NCI-H2081 (cell line): ENCODE measurements at places on chromosomes 3 and 15.

GRCh38 chr3:20073683-20074082 lies 33.4 kb downstream of the KAT2B start:
- no peak for DNase-seq

GRCh38 chr3:155492841-155493240 lies 199.4 kb upstream of the STRIT1 start:
- no peak for DNase-seq

DNA sequence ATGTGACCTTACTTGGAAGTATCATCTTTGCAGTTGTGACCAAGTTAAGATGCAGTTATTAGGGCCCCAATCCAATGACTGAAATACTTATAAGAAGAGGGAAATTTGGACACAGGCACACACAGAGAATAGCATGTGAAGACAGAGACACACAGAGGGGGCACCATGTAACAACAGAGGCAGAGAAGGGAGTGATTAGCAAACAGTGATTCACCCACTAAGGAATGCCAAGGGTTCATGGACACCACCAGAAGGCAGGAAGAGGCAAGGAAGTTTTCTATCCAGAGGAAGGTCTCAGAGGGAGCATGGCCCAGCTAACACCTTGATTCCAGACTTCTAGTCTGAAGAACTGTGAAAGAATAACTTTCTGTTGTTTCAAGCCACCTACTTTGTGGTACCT lies 25.0 kb downstream of the SIDT1 start:
- no peak for DNase-seq

DNA sequence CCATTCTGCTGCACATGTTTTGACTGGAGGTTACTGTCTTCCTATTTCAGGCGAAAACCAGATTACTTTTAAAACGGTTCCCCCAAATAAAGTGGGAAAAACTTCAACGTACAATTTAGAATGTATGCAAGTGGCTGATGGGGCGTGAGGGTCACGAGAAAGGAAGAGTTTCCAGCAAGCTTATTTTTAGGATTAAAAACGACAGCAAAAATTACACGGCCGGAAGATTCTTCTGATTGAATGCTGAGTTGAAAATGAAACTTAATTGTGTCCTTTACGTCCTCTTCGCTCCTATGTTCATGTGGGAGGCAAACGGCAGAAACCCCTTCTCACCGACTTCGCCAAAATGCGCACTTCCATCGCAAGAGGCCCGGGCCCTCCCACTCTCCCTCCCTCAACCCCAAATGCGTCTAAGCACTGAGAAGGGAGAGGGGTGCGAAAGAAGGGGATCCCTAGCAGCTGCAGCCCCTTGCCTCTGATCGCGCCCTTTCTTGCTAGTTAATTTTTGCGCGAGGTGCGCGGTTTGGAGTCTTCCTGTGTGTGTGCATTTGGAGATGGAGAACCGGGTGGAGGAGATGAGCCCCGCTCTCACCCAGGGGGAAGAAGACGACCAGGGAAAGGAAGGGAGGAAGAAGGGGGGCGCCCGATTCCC lies 656 bp downstream of the CD47 start:
- DNase-seq = no peak

GRCh38 chr15:38252481-38253350 lies at the start of gene SPRED1:
Gene SPRED1, plus strand, starts transcription at chr15:38252836. Its CDS starts 350 bp downstream, at chr15:38253186.
- peak; percentile 42 for DNase-seq

DNA sequence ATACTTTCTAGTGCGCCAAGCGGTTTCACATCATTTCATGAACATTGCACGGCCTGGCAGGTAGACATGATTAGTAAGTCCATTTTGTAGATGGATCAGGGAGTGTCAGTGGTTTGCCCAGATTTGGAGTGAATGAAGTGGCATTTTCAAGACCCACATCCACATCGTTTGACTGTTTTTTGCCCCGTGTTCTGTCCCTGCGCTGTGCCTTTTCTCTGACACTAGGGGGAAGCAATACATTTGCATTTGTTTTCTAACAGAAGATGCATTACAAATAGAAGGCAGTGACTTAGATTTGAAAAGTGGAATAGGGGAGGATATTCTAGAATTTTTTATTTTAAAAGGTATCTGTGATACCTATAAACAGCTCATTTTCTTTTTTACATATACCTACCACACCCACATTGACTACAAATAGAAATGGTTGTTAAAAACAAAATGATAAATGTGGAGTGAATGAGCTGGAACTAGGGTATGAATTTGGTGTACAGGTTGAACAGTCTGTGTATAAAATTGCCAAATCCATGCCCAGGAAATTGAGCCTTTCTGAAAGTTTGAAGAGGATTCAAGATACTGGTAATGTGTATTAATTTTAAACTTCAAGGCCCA lies 98.0 kb downstream of the USP13 start:
- DNase-seq = peak; percentile 58

DNA sequence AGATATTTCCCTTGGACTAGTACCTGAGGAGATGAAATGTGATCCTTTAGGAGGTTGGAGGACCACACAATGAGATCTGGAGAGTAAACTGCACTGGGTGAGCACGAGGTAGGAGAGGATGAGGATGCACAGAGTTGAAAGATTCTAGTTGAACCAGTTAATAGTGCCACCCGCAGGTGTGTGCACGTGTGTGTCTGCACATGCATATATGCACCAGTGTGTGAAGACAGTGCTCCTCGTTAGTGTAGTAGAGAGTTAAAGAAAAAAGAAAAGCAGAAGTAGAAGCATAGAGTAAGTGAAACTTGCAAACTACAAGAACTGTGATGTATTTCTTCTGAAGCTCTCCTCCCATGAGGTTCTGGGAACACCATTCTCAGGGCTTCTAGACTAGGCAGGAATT lies 8.4 kb downstream of the MED12L start:
- no peak for DNase-seq

GRCh38 chr3:127962937-127963336 lies 47.9 kb downstream of the KBTBD12 start:
- no peak for DNase-seq

DNA sequence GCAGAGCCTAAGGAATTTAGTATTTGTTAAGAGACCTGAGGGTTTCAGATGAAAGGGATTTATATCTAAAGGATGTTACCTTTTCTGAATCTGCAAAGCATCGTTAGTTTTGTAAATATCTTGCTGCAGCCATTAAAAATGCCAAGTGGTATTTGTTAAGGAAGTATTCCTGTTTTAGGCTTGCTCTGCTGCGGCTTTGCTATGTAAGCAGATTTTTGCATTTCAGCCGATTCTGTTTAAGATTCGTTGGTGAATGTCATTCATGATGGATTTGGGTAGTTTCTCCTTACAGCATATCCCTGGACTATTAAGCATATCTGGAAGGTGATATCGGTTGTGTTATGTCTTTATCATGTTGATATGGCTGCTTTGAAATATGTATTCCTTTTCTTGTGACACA lies 1.0 kb downstream of the USP8 start:
- DNase-seq = no peak

- no peak for DNase-seq
These were observed 162.7 kb upstream of the CRBN start for GRCh38 chr3:3342141-3342540.

DNA sequence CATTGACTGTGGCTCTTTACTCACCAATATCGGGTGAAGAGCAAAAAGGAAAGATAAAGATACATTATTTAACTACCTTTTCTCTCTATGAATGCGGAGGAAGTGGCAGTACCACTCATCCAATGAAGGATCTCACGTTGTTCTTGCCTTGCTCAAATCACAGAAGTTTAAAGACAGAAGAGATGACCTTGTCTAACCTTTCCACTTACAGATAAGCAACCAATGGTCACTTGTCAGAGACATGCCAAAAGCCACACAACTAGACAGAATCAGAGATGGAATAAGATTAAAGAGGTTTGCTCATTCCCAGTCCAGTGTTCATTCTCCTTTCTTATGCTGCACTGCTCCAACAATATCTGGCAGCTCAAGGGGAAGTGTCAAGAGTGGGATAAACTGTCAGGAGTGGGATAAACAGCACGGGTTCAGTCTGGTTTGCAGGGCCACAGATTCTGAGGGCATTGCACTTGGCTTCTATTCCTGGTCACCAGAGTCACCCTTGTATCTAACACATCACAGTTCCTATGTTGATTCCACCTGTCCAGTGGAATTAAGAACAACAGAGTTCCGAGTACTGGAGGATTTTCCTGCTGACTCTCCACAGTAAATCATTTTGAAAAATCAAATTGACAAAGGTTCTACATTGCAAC lies 6.7 kb downstream of the VPS13C start:
- DNase-seq = no peak

- no peak for DNase-seq
These were observed 11.6 kb downstream of the ADAMTS17 start for GRCh38 chr15:100330221-100330620.

DNA sequence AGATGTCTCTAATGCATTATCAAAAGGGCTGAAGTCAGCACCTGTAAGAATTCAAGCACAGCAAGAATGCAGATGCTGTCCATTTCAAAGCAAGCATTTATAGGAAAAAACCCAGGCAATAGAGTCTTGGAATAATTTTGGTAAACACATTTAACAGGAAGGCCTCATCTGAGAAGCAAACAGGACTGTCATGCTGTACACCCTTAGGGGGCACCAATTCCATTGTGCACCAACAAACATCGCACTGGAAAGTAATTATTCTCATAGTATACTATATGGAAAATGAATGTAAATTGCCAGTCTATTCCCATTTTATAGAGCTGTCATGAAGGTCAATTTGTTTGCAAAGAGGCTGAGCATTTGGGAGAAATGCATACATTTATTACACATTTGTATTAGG lies 247.3 kb upstream of the SUCLG2 start:
- peak; percentile 61 for DNase-seq

GRCh38 chr15:42032376-42033213 lies 11.8 kb upstream of the PLA2G4E start:
- DNase-seq = no peak

DNA sequence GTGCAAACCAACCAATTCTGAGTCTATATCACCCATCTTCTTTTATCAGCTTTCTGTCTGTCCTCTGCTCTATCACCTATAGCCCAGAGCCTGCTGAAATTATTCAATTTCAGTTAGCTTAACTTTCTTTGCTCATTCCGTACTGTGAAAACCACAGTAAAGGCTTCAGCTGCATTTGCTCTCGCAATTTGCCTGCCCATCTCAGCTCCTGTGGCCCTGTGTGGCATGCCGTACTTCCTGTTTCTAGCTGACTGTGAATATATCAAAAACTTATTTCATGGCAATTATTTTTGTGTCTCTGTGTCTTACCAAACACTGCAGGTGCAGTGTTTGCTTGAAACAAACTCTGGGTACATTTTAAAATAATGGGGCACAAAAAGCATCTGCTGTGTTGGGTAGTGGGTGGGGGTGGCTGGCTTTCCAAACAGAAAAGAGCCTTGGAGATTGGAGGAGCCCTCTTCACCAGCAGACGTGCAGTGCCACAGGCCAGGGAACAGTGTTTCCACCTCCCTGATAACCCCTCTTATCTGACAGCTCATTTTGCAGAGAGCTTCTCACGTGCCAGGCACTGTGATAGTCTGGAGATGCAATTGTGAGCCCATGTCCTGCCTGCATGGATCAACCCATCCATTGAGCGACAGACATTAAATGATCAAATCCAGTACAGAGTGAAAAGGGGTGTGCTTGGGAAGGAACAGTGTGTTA lies 45.2 kb downstream of the GASK1A start:
- no peak for DNase-seq

GRCh38 chr3:156816091-156816793 lies 9.9 kb upstream of the LEKR1 start:
- DNase-seq = no peak

- DNase-seq = no peak
These were observed 3.4 kb upstream of the PARP14 start for GRCh38 chr3:122677216-122677615.

GRCh38 chr3:23945663-23945912 lies 502 bp downstream of the NR1D2 start:
- DNase-seq = no peak

- no peak for DNase-seq
These were observed 33.3 kb upstream of the VPS8 start for GRCh38 chr3:184778426-184779332.

GRCh38 chr15:57532731-57533447 lies 58.8 kb upstream of the MYZAP start:
- no peak for DNase-seq

DNA sequence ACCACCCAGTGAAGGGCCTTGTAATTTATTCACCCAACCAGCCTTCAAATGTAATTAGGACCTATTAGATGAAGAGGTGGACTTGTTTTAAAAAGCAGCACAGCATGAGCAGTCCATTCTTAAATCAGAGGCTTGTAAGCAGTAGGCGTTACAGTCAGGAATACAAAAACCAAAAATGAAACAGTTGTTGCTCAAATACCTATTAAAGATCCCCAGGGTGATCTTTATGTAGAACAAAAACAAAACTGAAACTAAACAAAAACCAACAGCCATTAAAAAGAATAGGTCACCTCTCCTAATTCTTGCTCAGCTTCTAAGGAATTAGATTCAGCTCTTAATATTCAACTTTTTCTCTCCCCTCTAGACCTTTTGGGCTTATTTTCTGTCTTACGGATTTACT lies 104.9 kb upstream of the ST8SIA2 start:
- no peak for DNase-seq

GRCh38 chr3:159069091-159069490 lies 267.2 kb downstream of the MFSD1 start:
- DNase-seq = no peak

DNA sequence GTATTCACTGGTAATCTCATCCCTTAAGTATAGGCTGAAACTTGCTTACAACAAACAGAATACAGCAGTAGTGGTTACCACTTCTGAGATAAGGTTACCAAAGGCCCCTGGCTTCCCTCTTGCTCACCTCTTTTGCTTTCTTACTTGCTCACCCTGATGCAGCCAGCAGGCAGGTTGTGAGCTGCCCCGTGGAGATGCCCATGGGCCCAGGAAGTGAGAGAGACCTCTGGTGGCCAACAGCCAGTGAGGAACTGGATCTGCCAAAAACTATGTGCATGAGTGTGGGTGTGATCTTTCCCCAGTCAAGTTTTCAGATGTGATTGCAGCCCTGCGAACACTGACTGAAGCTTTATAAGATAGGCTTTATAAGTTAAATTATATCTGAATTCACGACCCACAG lies 48.7 kb downstream of the NMNAT3 start:
- DNase-seq = no peak

GRCh38 chr3:118809696-118810498 lies 224.7 kb downstream of the IGSF11 start:
- DNase-seq = no peak

DNA sequence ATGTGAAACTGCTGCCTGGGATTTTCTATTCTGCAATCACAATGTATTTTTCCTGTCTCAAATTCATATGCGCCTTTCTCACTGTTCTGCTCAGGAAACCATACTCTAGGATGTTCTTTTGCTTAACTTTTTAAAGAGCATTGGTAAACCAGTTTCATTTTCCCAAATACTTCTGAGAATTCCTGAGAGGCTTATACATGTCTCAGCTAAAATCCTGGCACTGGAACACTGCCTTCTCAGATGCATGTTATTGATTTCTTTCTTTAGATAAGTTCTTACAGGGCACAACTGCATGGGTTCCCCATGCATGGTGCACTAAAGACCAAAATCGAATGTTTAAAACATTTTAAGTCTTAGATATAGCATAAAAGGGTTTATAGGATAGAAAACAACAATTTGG lies 178.3 kb upstream of the PLSCR5 start:
- no peak for DNase-seq

GRCh38 chr3:54157860-54158259 lies 35.5 kb downstream of the CACNA2D3 start:
- peak; percentile 21 for DNase-seq
